ENCODE measurements at places on chromosomes 16 and 17. TPM values are rescaled to one million over a fixed set of nuclear protein-coding genes. Genes with fewer than 3 reads are reported as not detected.

Gene TSPOAP1
- 19.0 TPM for total RNA-seq

DNA sequence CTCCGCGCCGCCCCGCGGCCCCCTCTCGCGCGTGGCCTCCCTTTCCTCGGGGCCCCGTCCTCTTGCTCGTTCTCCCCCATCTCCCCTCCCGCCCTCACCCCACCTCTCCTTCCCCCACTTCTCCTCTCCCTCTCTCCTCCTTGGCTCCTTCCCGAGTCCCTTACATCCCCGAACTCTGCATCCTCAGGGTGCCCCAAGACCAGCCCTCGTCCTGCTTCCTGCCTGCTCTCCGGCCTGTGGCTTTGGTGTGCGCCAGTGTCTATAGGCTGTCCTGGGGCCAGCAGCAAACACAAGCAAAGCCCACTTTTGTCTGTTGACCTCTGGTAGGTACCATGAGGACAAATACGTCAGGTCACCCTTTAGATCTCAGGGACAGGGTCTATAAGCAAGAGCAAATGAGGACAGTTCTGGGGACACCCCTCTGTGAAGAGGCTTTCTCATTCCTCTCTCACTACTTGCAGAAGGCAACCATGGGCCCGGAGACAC lies 284 bp upstream of the COPZ2 start:
- ATAC-seq: peak; percentile 37

DNA sequence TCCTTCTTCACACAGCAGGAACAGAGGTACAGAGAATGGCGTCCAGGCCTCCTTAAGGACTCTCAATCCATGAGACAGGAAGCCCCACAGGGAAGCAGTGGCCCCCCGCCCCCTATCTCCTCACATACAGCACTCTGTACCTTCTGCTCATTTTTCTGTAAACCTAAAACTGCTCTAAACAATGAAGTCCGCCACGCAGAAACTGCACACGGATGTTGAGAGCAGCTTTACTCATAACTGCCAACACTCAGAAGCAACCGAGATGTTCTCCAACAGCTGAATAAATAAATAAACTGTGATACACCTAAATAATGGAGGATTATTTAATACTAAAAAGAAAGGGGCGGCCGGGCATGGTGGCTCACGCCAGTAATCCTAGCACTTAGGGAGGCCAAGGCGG lies 9.9 kb downstream of the TBC1D16 start:
- ATAC-seq: no peak

GRCh38 chr16:79195938-79196337 lies 404.6 kb downstream of the MAF start:
- no peak for ATAC-seq

DNA sequence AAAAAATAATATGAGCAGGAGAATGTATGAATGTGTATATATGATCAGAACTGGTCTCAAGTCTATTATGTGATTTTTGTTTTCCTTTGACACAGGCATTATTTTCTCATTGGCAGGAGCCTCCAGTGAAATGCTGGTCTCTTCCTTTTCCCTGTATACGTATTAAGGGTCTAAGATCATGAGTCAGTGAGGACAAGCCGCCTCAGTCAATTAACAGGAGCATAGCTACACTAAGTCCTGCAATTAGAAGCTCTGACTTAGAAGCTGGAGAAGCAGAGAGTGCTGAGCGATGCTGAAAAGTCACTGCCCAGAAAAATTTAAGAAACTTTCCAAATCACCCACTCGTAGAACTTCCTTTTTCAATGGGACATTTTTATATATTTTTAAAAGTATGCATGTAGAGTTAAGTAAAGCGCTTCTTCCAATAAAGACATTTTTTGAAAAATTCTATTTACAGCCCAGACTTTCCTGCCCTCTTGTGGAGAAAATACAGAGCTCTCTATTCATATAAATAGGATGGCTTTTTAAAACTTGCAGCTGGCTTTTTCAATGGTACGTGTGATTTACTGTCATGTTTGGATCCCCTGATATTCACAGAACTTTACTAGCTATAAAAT lies 70.2 kb upstream of the PSMD7 start:
- ATAC-seq: no peak

GRCh38 chr16:53945996-53946395 lies 242.0 kb downstream of the FTO start:
- ATAC-seq: no peak

DNA sequence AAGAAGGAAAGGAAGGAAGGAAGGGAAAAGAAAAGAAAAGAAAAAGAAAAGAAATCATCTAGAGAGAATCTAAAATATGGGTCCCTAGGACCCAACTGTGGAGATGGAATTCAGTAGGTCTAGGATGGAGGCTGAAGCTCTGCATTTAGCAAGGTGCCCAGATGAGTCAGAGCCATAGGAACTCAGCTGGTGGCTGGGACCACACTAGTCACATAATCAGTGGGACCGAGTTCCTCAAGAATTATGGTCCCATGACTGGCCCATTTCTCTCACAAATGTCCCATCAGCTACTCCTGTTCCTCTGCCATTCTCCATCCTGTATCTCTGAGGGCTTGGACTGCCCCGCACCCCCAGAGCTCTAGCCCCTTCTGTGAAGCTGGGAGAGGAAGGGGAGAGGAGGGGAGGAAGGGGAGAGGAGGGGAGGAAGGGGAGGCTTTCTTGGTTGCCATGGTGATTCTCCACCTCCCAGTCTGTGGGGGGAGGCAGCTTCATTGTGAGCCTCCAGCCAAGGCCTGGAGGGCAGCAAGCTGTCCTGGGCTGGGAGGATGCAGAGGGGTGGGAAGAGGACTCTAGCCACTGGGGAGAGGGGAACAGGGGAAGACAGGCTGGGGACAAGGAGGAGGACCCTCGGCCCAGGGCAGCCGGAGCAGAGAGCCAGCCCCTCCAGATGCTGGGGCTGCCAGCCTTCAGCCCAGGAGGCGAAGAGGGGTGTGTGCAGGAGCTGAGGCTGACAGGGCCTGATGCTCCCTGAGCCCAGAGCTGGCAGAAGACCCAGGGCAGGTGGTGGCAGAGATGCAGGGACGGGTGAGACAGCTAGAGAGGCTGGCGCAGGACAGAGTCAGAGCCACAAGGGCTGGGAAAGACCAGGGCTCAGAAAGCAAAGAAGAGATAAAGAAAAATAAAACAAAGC lies 37.8 kb upstream of the LHX1 start:
- ATAC-seq: no peak
